ENCODE measurements at places on chromosomes 16 and 17.

GRCh38 chr16:85445779-85446222, 167.3 kb upstream of the GSE1 start:
- DNase-seq = no peak

- DNase-seq = no peak
Observed at GRCh38 chr17:71632328-71632727, 488.5 kb upstream of the SOX9 start.

GRCh38 chr17:79473111-79473875, 137.6 kb downstream of the RBFOX3 start:
- no peak for DNase-seq

GRCh38 chr16:14070877-14071575, at the start of gene MRTFB:
Gene MRTFB, plus strand, starts transcription at chr16:14071319. Its CDS starts 69,288 bp downstream, at chr16:14140607.
- no peak for DNase-seq

DNA sequence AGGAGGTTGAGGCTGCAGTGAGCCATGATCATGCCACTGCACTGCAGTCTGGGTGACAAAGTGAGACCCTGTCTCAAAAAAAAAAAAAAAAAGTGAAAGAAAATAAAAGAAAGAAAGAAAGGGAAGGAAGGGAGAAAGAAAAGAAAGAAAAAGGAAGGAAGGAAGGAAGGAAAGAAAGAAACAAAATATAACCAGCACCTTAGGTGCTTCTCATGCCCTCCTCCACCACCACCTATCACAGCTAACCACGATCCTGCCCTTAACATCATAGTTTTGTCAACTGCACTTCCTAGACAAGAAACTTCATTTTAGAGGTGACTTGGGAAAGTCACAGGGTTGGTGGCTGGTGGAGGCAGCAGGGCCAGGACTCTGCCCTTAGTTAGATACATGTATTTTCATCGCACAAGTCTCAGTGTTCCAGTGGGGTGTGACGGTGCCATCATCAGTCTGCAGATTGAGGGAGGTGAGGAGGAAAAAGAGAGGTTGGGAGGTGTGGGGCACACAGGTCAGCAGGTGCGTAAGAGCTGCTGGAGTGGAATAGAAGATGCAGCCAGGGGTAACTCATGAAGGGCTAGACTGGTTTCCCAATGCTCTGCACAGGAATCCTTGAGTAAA, 10.0 kb downstream of the SUPT4H1 start:
- DNase-seq = no peak

GRCh38 chr17:78185981-78186691, 716 bp downstream of the TK1 start:
- DNase-seq = no peak

DNA sequence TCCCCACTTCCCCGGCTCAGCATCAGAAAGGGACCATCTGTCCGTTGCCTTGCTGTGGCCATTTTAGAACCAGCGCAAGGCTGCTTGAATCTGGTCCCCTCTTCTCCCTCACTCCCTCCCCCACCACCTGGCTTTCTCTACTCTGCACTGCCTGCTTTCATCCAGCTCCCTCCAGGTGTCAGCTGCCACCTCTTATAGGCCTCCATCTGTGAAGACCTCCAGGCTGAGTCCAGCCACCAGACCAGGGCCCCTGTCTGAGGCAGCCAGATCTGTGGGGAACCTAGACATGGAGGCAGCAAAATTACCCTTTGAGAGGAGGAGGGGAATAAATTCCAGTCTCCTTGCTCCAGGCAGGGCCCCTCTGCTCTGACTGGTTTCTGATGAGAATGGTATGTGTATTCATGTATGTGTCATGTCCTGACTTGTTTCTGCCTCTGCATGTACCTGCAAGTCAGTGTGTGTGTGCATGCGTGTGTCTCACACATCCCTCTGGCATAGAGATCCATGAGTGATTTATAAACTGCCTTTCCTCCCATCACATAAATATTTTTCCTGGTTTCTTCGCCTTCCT, 21.1 kb downstream of the MINK1 start:
- peak; percentile 10 for DNase-seq

DNA sequence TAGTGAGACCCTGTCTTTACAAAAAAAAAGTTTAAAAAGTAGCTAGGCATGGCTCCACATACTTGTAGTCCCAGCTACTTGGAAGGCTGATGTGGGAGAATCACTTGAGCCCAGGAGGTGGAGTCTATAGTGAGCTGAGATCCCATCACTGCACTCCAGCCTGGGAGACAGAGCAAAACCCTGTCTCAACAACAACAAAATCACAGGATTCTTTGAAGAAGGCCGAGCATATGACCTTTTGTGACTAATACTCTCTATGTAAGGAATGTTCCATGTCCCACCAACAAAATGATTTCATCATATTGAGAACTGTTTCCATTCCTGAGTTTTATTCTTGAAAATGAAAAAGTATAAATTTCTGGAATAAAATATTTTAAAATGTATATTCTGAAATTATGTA, 58.9 kb upstream of the EFCAB3 start:
- no peak for DNase-seq

GRCh38 chr17:59439741-59440211, 108.3 kb downstream of the YPEL2 start:
- no peak for DNase-seq

- no peak for DNase-seq
Observed at GRCh38 chr17:19454074-19454473, 43.0 kb downstream of the RNF112 start.

DNA sequence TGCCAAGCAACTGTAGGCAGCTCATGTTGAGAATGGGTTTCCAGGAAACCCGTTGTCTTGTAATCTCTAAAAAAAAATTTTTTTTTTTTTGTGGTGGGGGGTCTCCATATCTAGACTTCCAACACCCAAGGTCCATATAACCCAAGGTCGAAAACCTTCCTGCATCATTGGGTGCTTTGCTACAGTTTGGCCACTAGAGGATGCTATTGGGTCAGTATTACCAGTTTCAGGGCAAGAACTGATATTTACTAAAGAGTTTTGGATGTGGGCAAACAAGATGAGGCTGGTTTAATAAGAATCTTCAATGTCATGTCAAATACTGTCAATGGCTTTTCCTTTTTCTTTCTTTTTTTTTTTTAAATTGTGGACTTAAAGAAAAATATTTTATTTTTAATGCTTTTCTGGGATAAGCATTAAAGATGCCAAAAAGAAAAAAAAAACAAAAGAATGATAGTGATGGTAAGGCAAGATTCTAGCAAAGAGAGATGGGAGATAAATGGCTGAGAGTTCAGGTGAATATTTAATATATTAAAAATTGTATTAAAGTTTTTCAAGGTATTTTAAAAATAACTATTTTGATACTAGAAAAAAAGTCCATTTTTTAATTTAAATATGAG, 62.2 kb downstream of the DHRS7C start:
- no peak for DNase-seq
